GM12878 (cell line): ENCODE measurements at places on chromosomes 4 and X.

DNA sequence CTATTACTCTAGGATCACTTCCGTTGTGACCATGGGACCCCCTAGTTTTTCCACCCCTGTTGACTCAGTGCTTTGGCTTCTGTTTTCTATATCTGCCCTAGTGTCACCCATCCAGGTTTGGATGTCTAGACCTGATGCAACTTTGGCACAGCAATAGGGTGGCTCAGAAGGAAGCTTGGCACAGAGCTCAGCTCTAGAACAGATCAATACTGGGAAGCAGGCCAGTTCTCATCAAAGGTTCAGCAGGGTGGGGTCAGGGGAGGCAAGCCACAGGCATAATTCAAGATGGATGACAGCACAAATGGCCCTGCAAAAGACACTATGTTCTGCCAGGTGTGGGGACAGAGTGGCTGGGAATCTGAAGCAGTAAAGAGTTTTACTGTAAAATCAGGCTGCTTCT, 74.2 kb upstream of the EGFL6 start:
- H3K27ac ChIP-seq: no peak overlapping the region
- no peaks in the 10 kb centered on the region for H3K27me3 ChIP-seq
- no peaks in the 10 kb centered on the region for H3K36me3 ChIP-seq
- H3K4me3 ChIP-seq: no peak overlapping the region
- no peak for DNase-seq

GRCh38 chr4:24885342-24885741, 27.5 kb downstream of the CCDC149 start:
- no peak for DNase-seq
- no peaks in the 10 kb centered on the region for H3K36me3 ChIP-seq
- no peaks in the 10 kb centered on the region; the same call in 1 of the 2 replicates for H3K4me1 ChIP-seq
- H3K27ac ChIP-seq: no peak overlapping the region

- no peaks in the 10 kb centered on the region for H3K36me3 ChIP-seq
- H3K27me3 ChIP-seq: no peaks in the 10 kb centered on the region
- no peak for DNase-seq
- no peak overlapping the region for H3K4me3 ChIP-seq
- H3K27ac ChIP-seq: no peak overlapping the region
These were observed 32.8 kb upstream of the SGMS2 start for GRCh38 chr4:107791902-107792301.

- H3K27ac ChIP-seq: no peak overlapping the region
- no peaks in the 10 kb centered on the region for H3K4me1 ChIP-seq
- no peaks in the 10 kb centered on the region for H3K27me3 ChIP-seq
- no peak overlapping the region for H3K4me3 ChIP-seq
- no peak for DNase-seq
These were observed 189.2 kb downstream of the GPM6A start for GRCh38 chr4:175622887-175623286.

DNA sequence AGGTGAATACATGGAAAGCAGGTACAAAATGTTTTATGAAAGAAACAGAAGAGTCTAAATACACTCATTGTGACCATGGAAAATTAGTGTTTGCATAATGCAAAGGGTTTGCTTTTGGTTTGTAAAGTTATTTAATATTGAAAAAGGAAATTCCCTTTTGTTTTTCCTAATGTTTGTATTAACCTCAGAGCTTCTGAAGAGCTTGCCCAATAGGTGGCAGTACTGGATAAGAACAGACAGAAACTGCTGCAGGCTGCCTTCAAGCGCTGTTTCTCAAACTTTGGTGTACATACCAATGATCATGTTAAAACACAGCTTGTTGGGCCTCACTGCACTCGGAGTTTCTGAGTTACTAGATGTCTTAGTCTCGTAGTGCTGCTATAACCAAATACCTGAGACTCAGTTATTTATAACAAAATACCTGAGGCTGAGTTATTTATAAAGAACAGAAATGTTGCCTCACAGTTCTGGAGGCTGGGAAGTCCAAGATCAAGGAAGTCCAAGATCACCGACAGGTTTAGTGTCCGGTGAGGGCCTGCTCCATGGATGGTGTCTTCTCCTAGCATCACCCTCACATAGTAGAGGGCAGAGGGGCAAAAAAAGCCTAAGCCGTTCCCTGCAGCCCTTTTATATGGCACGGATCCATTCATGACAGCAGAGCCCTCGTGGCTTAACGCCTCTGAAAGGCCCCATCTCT, 54.2 kb downstream of the SUPT20HL2 start:
- H3K4me1 ChIP-seq: no peaks in the 10 kb centered on the region; the same call in 1 of the 2 replicates
- no peak overlapping the region for H3K4me3 ChIP-seq
- no peak overlapping the region for H3K27ac ChIP-seq
- no peak for DNase-seq
- no peaks in the 10 kb centered on the region for H3K36me3 ChIP-seq
- H3K27me3 ChIP-seq: no peaks in the 10 kb centered on the region

GRCh38 chr4:8129136-8129535, 29.5 kb downstream of the ABLIM2 start:
- H3K27me3 ChIP-seq: peaks cover 3% of the 10 kb centered on the region; the same call in 1 of the 2 replicates
- DNase-seq: no peak
- H3K4me1 ChIP-seq: no peaks in the 10 kb centered on the region
- no peak overlapping the region for H3K27ac ChIP-seq
- H3K36me3 ChIP-seq: no peaks in the 10 kb centered on the region

- H3K4me1 ChIP-seq: no peaks in the 10 kb centered on the region
- H3K36me3 ChIP-seq: no peaks in the 10 kb centered on the region
- no peak overlapping the region for H3K4me3 ChIP-seq
- H3K27ac ChIP-seq: no peak overlapping the region
These were observed 213.7 kb downstream of the FSTL5 start for GRCh38 chr4:161949946-161950725.

DNA sequence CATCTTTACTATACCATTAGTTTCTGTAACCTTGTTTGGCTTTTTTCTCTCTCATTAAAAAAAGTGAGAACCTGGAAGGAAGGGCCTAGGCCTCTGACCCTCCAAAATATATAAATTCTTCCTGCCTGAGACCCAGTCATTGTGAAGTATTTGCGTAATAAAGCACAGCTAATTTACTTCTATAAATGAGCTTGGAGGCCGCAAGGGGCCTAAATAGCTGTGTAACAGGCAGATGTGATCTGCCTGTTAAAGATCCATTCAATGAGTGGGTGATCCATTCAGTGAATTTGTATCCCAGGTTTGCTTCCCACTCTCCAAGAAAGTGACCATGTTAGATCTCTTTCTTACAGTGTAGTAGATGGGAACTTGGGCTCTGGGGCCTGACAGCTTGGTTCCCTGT, 595 bp upstream of the PYURF start:
- H3K36me3 ChIP-seq: no peaks in the 10 kb centered on the region
- H3K27ac ChIP-seq: peak overlapping the region; percentile 67; the same call in 1 of the 2 replicates
- peak overlapping the region; percentile 71 for H3K4me3 ChIP-seq
- no peak for DNase-seq
- H3K4me1 ChIP-seq: peaks cover 31% of the 10 kb centered on the region

DNA sequence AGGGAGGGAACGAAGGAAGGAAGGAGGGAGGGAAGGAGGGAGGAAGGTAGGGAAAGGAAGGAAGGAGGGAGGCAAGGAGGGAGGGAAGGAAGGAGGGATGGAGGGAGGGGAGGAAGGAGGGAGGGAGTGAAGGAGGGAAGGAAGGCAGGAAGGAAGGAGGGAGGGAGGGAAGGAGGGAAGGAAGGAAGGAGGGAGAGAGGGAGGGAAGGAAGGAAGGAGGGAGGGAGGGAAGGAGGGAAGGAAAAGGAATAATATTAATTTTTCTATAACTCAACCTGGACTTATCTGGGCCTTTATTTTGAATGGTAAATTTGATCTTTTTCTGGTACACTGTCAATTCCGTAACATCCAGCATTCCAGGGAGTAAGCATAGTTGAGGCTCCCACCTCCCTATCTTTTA, 244.2 kb downstream of the SPRY1 start:
- H3K36me3 ChIP-seq: no peaks in the 10 kb centered on the region
- no peaks in the 10 kb centered on the region for H3K4me1 ChIP-seq
- no peaks in the 10 kb centered on the region for H3K27me3 ChIP-seq
- no peak overlapping the region for H3K4me3 ChIP-seq

DNA sequence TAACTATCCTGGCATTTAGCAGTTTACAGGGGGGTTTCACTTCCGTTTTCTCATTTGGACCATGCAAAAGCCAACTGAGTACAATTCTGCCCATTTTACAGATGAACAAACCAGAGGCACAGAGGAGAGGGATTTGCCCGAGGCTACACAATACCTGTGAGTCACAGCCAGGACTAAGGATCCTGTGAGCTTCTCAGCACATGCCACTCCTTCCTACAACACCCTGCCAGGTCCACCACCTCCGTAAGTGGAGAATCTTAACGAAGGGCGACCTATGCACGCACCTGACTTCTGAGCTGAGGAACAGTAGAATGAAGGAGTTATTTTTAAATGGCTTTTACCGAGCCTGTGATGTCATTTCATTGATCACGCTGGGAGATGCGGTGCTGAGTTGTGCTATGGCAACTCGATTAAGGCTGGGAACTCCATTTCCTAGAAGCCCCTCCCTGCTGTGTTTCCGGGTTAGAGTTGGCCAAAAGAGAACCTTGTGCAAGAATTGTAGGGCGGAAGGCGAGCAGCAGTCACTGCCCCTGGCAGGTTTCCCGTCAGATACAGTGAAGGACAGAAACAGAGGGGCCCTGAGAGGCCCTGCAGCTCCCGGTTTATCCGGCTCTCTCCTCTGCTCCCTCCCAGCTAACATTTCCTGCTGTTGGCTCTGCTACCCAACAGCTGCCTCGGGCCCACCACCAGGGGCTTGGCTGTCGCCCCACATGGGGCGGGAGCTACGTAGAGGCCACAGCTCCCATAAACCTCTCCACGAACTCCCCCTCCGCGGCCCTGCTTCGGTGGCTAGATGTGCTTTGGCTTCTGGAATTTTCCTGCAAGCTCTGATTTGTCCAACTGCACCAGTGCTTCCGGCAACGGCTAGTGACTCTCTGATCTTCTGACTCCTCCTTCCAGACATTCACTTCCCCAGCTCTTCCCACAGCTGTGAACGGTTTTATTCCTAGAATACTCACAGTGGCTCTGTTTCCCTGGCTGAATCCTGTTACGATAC, 75.1 kb upstream of the USP9X start:
- H3K4me1 ChIP-seq: no peaks in the 10 kb centered on the region
- no peaks in the 10 kb centered on the region for H3K36me3 ChIP-seq
- H3K27me3 ChIP-seq: peaks cover 2% of the 10 kb centered on the region
- DNase-seq: no peak
- no peak overlapping the region for H3K4me3 ChIP-seq

DNA sequence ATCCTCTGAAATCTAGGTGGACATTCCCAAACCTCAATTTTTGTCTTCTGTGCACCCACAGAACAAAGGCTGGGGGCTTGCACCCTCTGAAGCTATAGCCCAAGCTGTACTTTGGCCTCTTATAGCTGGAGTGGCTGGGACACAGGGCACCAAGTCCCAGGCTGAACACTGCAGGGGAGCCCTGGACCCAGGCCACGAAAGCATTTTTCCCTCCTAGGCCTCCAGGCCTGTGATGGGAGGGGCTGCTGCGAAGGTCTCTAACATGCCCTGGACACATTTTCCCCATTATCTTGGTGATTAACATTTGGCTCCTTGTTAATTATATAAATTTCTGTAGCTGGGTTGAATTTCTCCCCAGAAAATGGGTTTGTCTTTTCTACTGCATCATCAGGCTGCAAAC, 27.9 kb downstream of the F8A1 start:
- no peaks in the 10 kb centered on the region for H3K27me3 ChIP-seq
- H3K4me3 ChIP-seq: no peak overlapping the region
- DNase-seq: no peak

DNA sequence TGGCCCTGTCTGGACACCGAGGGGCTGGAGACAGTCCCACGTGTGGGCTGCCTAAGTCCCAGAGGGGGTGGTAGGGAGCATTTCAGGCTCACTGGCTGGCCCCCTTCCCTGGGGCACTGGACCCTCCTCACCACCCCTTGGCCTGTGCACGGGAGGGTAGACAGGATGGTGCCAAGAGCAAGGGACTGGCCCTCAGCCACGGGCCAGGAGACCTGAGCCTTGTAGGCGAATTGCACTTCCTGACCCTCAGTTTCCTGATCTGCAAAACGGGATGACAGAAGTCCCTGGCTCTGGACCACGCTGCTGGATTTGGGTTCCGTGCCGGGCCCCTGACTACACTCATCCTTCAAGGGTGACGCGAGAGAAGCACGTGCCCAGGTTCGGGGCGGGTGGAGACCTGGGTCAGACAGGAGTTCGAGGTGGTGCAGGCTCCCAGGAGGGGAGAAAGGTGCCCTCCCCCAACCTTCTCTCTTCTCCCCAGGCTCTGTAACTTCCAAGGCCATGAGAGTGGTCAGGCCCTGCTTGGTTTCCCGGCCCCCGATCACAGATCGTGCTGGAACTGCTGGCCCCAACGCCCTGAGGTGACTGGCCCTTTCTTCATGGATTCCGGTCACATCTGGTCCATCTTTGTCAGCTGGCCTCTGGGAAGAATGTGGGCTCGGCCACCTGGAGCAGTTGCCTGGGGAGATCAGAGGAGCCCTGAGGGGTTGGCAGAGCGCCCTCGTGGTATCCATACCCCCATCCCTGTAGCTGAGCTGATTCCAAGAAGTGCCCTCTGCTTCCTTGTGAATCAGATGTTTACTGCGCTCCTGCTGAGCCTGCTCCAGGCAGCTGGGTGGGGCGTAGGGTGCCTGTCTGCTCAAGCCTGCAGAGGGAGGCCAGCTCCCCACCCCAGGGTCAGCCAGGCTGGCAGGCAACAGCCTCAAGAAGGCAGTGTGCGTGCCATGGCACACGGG, 3.3 kb downstream of the SH3BP2 start:
- H3K4me3 ChIP-seq: no peak overlapping the region
- H3K27ac ChIP-seq: no peak overlapping the region
- H3K27me3 ChIP-seq: no peaks in the 10 kb centered on the region
- no peaks in the 10 kb centered on the region for H3K36me3 ChIP-seq
- DNase-seq: no peak

DNA sequence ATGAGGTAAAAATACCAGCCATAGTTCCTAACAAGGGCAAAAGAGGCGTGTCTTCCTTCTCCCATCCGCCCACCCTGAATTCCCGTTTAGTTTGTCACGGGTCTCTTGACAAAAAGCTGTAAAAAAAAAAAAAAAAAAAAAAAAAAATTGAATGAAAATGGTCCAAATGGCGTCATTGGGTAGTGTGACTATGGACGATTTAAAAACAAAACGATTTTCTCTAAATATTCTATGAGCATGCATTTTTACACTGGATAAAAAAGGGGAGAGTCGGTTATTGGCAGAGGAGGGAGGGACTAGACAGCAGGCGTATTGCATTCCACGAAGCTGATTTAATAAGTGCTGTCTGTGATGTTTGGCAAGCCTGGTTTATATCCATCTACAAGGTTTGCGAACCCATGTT, at the start of gene FAM133A:
TSS of gene FAM133A (plus strand) at position 338 of the 403 bp plus-strand sequence. CDS start 35,214 bp downstream, outside the sequence.
- no peak within 1 kb of the TSS for H3K27ac ChIP-seq
- no peaks in the 10 kb centered on the region for H3K27me3 ChIP-seq
- H3K4me1 ChIP-seq: no peaks in the 10 kb centered on the region
- no peak for DNase-seq

- H3K36me3 ChIP-seq: no peaks in the 10 kb centered on the region
- no peak overlapping the region for H3K4me3 ChIP-seq
- peaks cover 14% of the 10 kb centered on the region; the same call in 1 of the 2 replicates for H3K4me1 ChIP-seq
- H3K27ac ChIP-seq: peak overlapping the region; percentile 71
- no peaks in the 10 kb centered on the region for H3K27me3 ChIP-seq
- DNase-seq: peak; percentile 57
These were observed 87.2 kb upstream of the MCF2 start for GRCh38 chrX:139795196-139795595.
